ENCODE measurements at places on chromosomes 5 and 9. TPM values are rescaled to one million over a fixed set of nuclear protein-coding genes. Genes with fewer than 3 reads are reported as not detected.

GRCh38 chr5:136427426-136427825, 62.1 kb upstream of the TRPC7 start:
- no peak for DNase-seq

The PCDHA11 gene
- not detected for total RNA-seq

DNA sequence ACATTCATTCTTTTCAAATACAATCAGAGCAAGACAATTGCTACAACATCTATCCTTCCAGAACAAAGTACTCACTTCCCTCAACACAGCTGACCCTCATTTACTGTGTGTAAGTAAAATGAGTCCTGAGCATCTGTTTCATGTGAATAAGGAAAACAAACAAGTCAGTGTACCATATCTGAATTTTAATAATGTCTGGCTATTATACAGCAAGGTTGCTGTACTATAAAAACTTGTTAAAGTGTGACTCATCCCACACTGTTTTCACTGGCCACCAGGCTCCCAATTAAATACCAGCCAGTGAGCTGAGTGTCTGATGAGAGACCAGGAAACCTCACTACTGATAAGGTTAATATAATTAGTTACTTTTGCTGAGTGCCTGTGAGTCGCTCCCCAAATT, 339.8 kb downstream of the AGTPBP1 start:
- DNase-seq: no peak

The CDH9 gene
- not detected for total RNA-seq

DNA sequence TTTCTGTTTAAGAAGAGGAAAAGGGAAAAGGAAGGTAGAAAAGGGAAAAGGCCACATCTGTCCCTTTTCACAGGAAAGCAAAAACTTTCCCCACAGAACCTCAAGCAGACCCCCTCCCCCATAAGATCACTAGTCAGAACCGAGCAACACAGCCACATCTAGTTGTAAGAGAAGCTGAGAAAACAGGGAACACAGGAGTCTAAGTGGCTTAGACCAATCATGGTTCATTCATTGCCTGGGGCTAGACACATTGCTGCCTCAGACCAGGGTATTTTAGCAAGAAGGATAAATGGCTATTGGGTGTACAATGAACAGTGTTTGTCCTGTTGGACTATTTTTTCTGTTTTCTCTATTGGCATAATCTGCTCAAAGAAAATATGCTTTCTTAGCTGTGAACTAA, 98.0 kb downstream of the ARL15 start:
- no peak for DNase-seq

The OR13D1 gene
- not detected for total RNA-seq

DNA sequence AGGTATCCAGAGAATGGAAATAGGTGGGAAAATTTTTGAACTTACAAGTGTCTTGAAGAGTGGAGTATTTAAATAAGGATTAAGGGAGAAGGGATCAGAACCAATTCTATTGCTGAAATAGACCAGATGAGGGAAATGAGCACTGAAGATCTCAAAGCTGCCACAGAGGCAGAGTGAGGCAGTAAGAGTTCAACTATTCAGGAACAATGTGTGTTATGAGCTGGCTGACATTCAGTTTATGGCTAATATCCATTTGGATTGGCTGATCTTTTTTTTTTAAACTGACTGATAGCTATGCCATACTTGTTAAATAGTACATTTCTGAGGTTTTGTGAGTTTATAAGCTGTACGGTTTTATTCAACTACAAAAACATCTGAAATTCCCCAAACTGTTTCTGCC, 95.3 kb upstream of the GNA14 start:
- peak; percentile 17 for DNase-seq

- DNase-seq: no peak
These were observed 36.8 kb upstream of the STARD4 start for GRCh38 chr5:111548992-111549649.

DNA sequence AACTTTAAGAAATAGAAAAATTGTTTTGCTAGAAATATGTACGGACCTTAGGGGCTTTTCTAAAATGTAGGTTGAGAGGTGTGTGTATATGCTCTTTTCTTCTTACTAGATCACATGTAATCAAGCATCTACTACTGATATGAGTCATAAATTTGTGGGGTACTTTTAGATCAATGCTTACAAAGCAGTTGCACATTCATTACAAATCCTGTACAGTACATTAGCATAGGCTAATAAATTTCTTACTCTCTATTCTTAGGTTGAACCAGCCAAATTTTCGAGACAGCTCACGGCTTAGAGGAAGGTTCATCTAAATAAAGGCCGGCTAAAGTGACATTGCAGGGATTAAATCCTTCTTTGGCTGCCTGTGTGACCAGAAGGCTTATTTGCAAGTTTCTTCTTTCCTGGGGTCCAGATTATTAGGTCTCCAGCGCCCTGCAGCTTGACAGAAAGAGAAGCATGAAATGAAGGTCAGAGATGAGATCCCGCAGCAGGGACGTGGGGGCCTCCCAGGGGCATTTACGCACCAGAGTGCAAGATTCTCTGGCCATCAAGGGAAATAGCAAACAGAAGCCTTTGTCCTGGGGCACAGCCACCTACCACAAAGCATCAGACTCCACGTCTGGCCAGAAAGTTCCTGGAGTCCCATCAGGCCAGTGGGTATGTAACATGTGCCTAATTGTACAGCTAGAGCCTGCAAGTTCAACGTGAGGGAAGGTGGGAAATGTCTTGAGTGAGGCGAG, 53.0 kb downstream of the NIM1K start:
- no peak for DNase-seq

The ADAMTS2 gene
- total RNA-seq: 38.4 TPM

The FBXO10 gene
- 8.1 TPM for total RNA-seq

Data from HFFc6 (cell line).